ENCODE measurements at places on chromosomes 6 and 20.

- no peak for DNase-seq
These were observed 115.9 kb downstream of the PREX1 start for GRCh38 chr20:48711696-48712464.

DNA sequence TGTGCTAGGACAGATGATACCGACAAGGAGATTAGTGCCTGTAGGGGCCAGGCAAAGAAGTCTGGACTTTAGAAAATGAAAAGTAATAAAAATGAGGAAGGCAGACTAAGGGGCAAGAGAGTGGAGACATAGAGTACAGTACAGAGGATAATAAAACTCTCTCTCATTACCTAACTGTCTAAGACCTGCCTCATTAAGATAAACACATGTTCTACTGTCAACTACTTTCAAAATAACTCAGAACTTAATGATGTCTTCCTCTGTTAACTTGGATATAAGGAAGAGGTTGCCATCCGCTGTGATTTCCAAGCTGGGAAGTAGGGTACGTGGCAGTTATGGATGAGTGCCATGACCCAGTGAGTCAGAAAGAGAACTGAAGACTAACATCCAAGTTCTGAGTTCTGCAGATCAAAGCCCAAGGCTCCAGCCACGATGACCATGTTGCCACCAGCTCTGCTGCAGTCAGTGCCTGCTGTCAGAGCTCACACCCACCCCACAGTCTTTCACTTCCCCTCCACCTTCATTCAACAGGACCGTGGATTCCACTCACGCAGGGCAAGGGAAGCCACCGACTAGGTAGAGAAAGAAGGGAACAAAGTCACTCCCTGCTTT is 81.8 kb downstream of the KIF16B start:
- no peak for DNase-seq

DNA sequence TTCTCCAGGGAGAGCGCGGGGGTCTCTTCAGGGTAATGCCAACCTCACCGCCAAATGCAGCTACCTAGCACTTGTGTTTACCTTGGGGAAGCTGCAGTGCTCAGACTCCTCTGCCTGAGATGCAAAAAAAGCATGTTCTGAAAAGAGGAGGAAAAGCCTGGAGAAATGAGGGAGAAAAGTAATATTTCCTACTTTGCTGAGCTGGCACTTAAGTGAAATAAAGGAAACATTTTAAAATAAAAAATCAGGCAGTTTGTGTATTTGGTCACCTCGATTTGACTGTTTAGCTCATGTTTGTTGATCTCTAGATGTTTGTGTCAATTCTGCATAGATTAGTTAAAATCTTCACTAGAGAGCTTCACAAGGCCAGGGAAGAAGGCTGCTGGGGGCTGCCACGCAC is 487.2 kb downstream of the QKI start:
- DNase-seq, result no peak

DNA sequence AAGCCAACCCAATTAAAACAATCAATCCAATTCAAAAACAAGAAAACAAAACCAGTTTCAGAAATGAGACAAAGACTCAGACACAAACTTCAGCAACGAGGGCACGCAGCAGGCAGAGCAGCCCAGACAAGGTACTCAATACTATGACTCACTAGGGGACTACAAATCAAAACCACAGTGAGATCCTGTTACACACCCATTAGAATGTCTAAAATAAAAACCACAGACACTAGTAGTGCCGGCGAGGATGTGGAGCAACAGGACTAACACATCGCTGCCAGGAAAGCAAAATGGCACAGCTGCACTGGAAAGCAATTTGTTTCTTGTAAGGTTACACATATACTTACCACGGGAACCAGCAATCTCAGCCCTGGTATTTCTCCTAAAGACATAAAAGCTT is 28.4 kb upstream of the MAS1L start:
- DNase-seq, result no peak

DNA sequence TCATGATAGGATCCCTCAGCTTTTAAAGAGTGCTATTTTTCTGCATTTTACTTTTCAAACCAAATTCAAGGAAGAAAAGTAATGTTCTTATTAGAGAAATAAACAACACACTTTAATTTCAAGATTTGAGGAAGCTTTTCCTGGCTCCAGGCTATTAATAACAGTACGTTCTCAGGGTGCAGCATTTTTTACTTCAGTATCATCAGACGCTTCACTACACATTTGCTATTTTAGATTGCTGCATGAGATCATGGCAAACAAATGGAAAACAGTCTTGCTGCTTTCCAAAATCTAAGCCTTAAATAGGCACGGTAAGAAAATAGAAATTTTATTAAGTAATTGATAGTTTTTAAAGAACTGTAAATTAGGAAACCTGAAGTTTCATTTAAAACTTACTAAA is 253.6 kb upstream of the EXOC2 start:
- DNase-seq, result no peak
